ENCODE measurements at places on chromosomes 5 and 9.
A peak's percentile ranks its signal among the peaks of the same experiment; 100 is the strongest.

DNA sequence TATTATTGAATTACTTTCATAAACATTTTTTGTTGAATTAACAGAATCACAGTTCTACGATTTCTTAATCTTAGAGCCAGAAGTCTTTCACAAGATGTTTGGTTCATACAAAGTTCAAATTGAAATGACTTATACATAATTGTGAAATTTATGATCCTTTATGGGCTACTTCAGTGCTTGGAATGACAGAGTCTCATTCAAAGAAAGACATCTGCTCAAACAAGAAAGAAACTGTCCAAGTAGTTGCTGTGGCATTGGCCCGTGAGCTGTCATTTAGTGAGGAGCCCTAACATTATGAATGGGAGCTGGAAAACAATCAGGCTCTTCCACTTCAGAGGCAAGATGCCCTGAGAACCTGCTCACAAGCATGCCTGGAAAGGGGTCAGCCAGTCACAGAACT is 63.4 kb downstream of the AUH start:
- no peak for DNase-seq

GRCh38 chr9:121529237-121529987 is 29.8 kb upstream of the GGTA1 start:
- peak; percentile 9 for DNase-seq

GRCh38 chr9:79222483-79222882 is 349.3 kb upstream of the TLE4 start:
- DNase-seq = no peak

DNA sequence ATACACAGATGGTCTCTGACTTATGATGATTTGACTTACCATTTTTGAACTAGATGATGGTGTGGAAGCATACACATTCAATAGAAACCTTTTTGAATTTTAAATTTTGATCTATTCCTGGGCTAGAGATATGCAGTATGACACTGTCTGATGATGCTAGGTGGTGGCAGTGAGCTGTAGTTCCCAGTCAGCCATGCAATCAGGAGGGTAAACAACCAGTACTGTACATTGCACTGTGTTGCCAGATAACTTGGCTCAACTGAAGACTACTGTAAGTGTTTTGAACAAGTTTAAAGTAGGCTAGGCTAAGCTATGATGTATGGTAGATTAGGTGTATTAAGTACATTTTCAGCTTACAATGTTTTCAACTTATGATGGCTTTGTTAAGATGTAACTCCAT is 859.1 kb upstream of the ARRDC3 start:
- no peak for DNase-seq

DNA sequence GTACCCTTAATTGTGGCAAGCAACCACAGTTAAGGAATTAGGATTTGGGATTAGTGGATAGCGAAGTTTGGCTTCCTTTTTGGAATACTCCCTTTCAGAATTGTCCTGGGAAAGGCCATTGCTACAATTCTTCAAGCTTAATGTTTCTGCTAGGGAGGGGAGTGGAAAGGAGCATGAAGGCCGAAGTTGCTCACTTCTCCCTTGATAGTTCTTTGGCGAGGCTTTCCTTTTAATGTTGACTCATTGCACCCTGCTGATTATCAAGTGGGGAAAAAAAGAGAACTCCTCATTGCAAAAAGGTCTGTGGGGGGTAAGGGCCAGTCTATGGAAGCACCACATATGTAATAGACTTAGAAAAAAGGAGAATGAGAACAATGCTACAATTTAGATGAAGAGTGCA is 30.7 kb downstream of the GRIN3A start:
- DNase-seq = no peak

DNA sequence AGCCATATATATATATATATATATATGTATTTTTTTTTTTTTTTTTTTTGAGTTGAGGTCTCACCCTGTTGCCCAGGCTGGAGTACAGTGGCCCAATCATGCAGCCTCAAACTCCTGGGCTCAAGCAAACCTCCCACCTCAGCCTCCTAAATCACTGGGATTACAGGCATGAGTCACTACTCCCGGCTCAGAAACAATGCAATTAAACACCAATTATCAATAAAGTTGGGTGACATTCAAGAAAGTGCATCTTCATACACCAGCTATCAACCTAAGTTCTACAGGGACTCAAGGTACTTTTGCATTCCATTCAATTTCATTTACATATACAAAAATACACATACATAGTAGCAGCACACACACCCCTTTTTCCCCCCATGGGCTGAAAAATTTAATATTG is 7.6 kb downstream of the FAM13B start:
- DNase-seq = no peak

- no peak for DNase-seq
These were observed 20.4 kb downstream of the XRCC4 start for GRCh38 chr5:83097689-83098231.

- no peak for DNase-seq
These were observed 42.3 kb upstream of the NOTCH1 start for GRCh38 chr9:136587944-136588662.

- DNase-seq = no peak
These were observed 118.5 kb upstream of the FSTL4 start for GRCh38 chr5:133730866-133731265.

DNA sequence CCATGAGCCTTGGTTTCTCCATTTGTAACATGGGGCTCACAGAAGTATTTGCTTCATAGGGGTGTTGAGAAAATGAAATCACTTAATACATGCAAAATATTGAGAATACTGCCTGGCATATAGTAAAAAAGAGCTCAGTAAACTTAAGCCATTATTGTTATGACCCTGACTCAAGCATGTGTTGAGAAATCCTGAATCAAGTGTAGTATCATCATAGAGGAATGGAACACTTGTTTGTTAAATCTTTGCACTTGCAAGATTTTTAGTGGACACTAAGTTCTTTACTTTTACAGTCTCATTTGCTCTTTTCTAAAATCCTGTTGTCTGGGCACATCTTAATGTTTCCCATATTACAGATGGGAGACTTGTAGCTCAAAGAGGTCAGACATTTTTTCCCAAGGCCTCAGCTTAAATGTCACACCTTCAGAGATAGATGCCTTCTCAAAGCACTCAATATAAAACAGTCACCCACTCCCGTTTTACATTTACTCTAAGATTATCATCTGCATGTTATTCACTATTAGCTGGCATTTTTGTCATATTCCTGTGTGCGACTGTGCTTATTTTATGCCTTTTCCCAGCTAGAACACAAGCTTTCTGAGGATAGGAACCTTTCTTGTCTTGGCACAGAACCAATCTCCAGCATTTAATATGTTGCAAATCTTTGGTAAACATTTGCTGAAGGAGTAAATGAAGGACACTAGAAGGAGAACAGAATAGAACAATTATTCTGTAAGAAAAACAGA is 250.0 kb upstream of the TNC start:
- no peak for DNase-seq

- DNase-seq = no peak
These were observed 33.7 kb downstream of the NDUFS6 start for GRCh38 chr5:1834721-1835429.

DNA sequence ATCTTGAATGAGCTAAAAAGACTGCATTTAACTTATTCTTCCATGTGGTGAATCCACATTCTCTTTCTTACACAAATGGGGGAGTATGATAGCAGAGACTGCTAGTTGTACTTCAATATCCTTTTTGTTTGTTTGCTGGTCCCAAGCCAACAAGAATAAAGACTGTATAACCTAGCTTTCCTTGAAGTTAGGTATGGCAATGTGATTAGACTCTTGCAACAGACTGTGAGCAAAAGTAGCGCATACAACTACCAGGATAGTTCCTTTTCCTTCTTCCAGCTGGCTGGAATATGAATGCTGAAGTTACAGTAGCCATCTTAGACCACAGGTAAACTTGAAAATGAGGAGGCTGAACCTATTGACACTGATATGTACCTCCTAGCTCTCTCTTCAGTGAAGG is 17.9 kb upstream of the KIF2A start:
- DNase-seq = no peak

DNA sequence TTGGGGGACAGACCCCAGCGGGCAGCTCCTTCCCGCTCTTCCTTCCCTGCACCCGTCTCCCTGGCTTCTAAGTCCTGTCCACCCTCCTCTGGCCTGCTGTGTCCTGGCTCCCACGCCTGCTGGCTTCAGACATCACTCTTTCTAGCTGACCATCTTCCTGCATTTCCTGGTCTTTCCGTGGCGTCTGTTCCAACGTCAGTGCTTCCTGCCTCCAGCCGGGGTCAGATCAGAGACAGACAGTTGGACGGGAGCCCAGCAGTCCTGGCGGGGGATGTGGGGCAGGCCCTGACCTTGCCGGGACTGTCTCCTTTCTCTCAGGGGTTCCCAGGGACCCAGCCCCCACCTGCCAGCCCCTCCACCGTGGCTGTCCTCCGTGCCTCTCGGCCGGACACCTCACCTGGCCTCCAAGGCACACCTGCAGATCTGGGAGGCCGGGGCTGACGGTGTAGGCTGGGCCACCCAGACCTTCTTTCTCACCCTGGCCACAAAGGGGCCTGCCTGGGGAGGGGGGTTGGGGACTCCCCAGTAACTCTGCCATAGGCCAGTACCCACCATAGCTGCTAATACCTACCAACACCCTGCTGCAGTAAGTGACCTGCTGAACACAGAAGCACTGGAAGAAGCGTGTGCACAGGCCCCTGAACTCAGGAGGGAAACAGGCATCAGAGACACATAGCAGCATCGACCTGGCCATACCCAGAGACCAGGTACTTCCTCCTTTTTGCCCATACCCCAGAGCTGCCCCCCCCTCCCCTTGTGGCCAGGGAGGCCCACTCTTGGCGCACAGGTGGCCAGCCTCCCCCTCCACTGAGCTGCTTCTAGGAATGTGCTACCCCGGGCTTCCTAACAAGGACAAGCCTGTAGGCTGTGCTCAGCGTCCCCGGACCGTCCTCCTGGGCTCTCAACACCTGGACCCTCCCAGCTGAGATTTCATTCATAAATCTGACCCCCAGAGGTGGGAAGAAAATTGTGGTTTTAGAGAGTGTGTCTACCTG is 5.1 kb downstream of the NRARP start:
- no peak for DNase-seq

DNA sequence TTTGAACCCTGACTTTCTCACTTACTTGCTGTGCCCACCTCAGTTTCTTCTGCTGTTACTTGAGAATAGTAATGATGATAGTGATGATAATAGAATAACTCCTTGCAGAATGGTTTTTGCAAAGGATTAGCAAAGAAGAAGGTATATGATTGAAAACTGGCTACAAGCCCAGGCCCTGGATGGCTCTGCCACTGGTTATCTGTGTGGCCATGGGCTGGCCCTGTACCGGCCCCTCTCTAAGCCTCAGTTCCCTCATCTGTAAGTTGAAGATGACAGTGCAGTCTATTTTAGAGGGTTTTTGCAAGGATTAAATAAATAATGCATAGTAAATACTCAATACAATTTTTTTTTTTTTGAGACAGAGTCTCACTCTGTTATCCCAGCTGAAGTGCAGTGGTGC is 6.2 kb downstream of the TTLL11 start:
- no peak for DNase-seq

GRCh38 chr9:113274474-113275156 is 757 bp downstream of the CDC26 start:
- peak; percentile 72 for DNase-seq

- DNase-seq = no peak
These were observed 1.8 kb upstream of the PROP1 start for GRCh38 chr5:177997846-177998245.

- DNase-seq = no peak
These were observed 42.0 kb downstream of the RAB24 start for GRCh38 chr5:177261510-177261909.

- DNase-seq = no peak
These were observed 42.3 kb downstream of the DUSP1 start for GRCh38 chr5:172728481-172729241.

GRCh38 chr9:7973123-7973522 is 173.5 kb upstream of the DMAC1 start:
- no peak for DNase-seq
